Stimulated activated CD4-positive, alpha-beta T cell treated with anti-CD3 and anti-CD28 coated beads, Interleukin-2, amount 100 ng/mL, for 24 hours (primary cell): ENCODE measurements at places on chromosomes 12 and 14.

DNA sequence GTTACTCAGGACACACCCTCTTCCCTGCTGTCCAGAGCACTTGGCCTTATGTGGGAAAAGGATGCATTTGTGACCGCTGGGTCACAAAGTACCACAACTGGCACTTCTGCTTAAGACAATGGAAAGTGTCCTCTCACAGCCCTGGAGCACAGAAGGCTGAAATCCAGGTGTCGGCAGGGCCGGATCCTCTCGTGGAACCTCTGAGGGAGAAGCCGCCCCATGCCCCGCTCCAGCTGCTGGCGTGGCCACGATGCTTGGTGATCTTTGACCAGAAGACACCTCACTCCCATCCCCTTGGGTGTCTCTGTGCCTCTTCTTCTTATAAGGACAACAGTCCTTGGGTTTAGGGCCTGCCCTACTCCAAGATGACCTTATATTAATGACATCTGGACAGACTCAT lies 157.0 kb downstream of the PIWIL1 start:
- no peak for DNase-seq

- no peak for DNase-seq
Observed at GRCh38 chr12:2574355-2574935, 220.3 kb upstream of the FKBP4 start.

DNA sequence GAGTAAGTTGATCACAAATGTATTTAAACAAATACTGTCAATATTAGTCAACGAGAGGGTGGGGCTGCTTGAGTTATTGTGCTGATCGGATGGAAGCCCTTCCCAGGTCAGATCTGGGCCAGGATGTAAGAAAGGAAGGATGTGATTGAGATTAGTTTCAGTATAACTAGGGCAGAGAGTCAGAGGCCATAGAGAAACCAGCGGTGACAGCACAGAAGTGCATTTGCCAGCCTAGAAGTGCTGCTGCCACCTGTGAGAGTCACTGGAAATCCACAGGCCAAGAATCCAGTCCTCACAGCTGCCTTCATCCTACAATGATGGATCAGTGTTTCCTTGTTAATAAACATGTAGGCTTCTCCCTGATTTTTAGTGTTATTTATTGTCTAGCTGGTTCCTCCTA lies 9.8 kb upstream of the FERMT2 start:
- DNase-seq, result no peak

DNA sequence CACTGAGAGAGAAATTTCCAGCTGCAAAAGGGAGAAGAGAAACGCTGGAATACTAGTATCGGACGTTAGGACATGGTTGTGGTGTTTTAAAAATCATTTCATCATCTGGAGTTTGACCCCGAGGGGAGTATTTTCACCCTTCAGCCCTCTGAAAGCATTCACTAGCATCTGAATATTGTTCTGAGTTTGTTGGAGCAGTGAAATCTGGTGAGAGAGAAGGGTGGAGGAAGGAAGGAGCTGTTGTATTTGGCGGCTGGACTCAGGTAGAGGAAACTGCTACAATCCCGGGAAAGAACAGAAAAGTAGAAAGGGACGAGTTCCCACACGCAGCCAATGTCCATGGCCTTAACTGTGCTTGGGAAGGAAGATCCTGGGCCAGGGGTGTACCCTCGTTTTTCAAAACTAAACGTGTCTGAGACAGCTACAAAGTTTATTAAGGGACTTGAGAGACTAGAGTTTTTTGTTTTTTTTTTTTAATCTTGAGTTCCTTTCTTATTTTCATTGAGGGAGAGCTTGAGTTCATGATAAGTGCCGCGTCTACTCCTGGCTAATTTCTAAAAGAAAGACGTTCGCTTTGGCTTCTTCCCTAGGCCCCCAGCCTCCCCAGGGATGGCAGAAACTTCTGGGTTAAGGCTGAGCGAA lies 896 bp upstream of the CDKN1B start:
- peak; percentile 23 for DNase-seq

GRCh38 chr12:15644700-15645099 lies 144.5 kb downstream of the EPS8 start:
- DNase-seq, result no peak

DNA sequence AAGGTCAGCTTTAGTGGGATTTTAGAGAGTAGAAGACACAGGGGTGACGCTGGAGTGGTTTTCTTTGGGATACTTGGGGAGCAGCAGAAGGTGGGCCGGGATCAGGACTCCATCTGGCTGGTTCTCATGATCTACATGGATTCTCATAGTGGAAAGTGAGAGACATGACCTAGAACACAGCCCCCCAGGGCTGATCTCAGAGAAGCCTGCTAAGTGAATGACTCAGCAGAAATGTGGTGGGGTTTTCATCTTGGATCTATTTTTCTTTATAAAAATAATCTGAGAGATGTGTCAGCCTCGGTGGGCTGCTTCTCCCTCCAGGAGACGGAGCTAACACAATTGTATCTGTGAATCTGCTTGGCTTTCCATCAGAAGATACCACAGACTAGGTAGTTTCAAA lies 484.4 kb downstream of the TMEM121 start:
- no peak for DNase-seq

GRCh38 chr14:32633224-32633859 lies 304.2 kb downstream of the AKAP6 start:
- DNase-seq, result no peak

DNA sequence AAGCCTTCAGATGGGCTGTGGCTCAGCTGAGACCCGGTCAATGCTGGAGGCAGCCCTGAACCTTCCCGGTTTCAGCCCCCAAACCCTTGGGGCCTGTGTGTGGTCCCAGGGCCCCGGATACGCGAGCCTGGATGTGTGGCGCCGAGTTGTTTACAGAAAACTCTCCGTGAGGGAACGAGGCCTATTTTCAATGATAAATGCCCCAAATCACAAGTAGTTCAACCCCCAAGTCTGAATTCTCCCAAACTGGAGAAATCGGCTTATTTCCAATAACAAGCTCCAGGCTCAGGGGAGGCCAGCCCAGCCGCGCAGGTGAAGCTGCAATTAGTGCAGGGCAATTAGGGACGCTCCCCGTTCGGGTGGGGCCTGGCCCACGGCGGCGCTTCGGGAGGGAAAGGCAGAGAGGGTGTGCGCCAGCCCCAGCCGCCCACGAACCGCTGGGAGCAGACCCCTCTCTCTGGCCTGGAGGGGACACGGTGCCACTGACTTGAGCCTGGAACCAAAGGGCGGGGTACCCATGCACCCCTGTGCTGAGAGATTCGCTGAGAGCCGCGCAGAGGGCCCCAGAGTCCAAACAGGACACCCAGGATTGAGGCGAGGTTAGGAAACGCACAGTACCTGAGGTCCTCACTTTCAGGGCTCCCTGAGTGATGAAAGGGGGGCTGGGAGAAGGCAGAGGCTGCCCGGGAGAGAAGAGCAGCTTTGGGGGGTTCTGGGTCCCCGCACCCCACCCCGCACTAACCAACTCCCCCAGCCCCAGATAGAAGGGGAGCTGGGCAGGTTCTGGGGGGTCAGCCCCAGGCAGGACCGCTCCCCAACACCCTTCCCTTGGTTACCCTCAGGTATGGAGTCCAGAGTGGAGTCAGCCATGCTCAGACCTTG lies 14.2 kb upstream of the ANKRD9 start:
- no peak for DNase-seq

DNA sequence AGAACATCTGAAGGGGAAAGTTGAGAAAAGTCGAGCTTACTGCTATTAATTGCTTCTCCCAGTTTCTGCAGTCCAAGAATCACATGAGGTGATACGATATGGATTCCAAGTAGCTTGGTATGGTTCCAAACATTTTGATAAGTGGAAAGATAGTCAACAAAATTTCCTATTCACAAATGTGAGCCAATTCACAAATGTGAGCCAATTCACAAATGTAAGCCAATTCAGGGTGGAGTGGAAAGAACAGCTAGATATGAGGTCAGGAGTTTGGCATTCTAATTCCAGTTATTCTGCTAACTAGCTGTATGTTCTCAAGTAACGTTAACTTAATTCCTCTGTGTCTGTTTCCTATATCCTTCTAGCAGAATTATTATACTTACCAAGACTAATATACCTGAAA lies 37.6 kb upstream of the DHRS4 start:
- DNase-seq, result no peak

GRCh38 chr12:95168746-95169145 lies 48.5 kb downstream of the FGD6 start:
- DNase-seq, result no peak

GRCh38 chr12:15522574-15523187 lies 200.4 kb downstream of the PTPRO start:
- no peak for DNase-seq

- DNase-seq, result no peak
Observed at GRCh38 chr14:51650716-51651387, 858 bp upstream of the FRMD6 start.

- DNase-seq, result no peak
Observed at GRCh38 chr14:67395876-67396189, 16.1 kb downstream of the PLEK2 start.

- no peak for DNase-seq
Observed at GRCh38 chr12:848882-849527, 96.6 kb downstream of the WNK1 start.

DNA sequence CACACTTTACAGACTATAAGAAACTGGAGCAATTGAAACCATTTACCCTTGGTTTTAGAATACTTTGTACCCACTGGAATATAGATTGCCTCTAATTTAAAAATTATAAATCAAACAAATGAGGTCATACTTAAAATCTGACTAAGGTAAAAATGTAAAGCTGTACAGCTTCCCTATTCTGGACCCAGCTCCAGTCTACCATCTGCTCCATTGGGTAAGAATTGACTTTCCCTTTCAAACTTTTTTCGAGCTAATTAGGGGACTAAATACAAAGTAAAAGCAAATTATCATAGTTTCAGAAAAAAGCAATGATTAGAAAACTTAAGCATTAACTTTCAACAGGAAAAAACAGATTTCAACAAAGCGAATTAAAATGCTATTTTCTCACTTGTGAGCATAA lies 4.3 kb downstream of the KRR1 start:
- no peak for DNase-seq

DNA sequence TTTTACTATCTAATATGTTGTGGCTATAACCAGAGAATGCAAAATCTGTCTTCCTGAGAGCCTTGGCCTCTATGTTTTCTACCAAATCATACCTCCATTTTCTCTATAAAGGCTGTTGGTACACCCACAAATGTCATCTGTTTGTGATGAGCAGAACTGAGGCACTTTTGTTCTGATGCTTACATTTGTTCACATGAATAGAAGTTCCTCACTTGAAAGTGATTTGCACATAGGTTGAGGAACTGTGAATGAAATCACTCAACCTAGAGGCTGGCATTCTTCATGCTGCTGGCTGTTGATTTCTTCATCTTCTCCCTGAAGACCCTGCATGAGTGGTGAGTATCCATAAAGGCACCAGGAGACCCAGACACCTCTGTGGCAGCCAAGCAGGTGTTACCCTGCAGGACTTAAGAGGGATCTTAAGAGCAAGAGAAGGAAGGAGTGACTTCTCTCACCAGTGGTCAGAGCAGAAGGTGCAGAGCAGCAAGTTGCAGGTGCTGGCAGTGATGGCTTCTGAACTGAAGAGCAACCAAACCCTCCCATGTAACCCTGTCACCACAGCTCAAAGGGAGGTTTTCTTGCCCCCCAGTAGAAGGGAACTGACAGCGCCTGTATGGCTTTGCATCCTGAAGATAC lies 110.3 kb downstream of the HMGA2 start:
- DNase-seq, result no peak

DNA sequence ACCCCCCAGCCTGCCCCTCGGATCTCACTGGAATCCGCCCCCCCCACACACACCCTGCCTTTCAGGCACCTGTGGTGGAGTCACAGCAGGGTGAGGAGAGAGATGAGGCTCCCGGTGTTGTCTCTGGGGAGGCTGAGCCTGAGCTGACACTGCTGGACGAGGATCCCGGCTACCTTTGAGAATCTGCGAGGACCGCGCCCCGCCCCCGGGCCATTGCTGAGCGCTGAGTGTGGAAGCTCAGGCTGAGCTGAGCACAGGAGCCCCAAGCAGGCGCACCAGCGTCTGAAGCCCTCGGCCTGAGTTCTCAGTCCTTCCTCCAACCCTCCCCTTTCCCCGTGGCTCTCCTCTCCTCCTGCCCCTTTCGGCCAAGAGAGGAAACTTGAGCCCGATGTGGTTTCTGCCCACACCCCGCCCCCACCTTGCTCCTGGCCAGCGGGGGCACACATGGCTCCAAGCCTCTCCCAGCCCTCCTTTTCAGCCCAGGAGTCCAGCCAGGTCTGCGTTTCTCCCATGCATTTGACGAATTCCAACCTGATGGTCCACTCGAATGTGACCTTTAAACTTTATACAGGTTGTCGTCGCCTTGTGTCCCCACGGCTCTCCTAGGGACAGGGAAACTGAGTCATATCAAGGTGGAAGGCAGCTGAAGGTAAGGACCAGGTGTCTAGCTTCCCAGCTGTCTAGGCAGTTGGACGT lies at the start of gene NFE2:
TSS of gene NFE2 (minus strand) at position 284 of the 696 bp plus-strand sequence. CDS start 5,767 bp downstream, outside the sequence.
- peak; percentile 47 for DNase-seq

DNA sequence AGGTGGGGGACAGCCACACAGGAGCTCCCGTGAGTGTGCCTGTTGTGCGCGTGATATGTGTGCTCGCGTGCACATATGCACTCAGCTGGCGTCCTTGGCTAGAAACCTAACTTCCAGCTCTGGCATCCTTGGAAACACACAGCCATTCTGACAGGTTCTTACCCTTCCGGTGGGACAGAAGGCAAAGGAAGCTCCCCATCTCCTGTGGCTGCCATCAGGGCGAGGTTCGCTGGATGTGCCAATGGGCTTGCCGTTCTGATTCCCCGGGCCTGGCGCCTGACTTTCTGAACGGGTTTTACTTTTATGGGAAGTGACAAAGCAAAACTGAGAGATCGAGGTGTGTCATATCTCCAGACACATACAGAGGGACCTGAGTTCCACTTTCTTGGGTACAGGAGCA lies 124.7 kb downstream of the PAPOLA start:
- DNase-seq, result no peak
